NCI-H1694 (cell line): ENCODE measurements at places on chromosomes 6 and 20.

GRCh38 chr20:46156065-46156464, 38.0 kb downstream of the CD40 start:
- no peak for DNase-seq

DNA sequence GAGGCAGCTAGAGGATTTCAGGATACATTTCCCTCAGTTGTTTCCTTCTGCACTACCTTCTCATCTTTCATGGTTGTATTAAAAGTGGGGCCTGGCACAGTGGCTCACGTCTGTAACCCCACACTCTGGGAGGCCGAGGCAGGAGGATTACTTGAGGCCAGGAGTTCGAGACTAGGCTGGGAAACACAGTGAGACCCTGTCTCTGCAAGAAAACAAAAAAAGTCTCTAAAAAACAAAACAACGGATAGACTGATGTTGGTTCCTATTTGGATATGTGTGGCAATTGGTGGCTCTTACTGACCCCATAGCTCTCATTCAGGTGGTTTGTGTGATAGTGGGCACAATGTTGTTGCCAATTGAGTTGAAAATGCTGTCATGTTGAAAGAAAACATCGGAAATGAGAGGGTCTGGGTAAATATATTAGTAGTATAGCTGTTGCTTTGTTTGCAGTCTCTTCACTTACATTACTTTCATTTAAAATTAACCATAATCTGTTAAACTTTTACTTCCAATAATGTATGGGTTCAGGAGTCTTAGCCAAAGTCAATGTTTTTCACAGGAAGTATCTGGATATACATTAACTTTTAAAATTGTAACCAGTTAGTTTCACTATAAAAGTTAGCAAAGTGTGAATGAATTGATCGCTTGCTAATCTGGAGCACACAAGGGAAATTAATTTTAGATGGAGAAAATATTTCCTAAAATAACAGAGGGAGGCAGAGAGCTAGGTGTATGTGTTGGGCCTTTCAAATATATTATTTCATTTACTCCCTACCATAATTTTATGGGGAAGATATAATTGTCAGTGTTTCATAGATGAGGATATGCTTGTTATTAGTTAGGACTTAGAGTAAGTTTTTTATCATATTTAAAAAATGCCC, 31.1 kb downstream of the UTRN start:
- no peak for DNase-seq

GRCh38 chr6:159540152-159540551, 152.9 kb downstream of the SOD2 start:
- no peak for DNase-seq

GRCh38 chr6:134105940-134106339, 53.5 kb upstream of the SLC2A12 start:
- DNase-seq = no peak

GRCh38 chr6:102402635-102403329, 1009.3 kb downstream of the GRIK2 start:
- peak; percentile 56 for DNase-seq

- DNase-seq = no peak
Observed at GRCh38 chr20:31817461-31817860, 1.7 kb upstream of the MYLK2 start.

DNA sequence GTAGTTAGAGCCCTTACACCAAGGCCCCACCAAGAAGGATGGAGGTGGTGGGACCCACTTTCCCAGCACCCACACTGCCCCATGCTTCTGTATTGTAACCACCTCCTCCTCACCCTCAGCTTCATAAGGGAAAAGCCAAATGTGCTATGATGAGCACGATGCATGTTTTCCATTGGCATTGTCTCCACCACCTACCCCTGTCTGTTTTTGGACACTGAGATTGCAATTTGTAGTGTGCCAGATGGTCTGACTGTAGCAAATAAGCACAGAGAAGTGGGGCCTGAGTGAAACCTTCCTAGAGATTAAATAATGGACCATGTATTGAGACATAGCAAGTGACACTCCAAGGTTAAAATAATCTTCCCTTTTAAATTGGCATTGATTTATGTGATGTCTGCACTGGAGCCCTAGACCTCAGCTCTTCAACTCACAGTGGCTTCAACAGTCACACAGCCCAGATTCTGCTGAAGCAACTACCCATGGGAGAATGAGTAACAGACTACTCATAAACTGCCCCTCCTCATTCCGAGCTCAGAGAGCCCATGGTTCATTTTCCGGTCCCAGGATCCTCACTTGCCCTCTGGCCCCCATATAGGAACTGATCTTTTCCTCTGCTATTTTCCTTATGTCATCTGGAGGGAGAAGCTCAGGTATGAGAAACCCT, 177.9 kb downstream of the COL9A1 start:
- peak; percentile 55 for DNase-seq

DNA sequence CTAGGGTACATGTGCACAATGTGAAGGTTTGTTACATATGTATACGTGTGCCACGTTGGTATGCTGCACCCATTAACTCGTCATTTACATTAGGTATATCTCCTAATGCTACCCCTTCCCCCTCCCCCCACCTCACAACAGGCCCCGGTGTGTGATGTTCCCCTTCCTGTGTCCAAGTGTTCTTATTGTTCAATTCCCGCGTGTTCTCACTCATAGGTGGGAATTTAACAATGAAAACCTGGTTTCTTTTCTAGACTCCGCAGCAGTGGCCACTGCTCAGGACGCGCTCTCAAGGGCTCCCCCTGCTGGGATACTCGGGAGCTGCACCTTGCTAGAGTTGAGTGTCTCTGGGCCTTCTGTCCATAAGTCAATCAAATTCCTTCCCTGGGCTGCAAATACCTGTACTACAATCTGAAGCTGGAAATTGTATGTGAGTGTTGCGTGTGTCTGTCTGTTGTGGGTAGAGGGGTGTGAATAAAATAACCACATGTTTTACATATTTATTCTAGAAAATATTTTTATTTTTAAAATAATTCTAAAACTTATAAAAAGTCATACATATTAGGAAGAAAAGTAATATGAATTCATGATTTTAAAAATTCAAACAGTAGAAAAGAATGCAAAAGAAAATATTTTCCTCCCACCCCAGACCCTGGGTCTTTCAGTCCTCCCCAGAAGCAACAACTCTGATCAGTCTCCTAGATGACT, 8.2 kb upstream of the CEP250 start:
- DNase-seq = peak; percentile 79

- no peak for DNase-seq
Observed at GRCh38 chr20:33054791-33055190, 1.1 kb downstream of the BPIFB3 start.

DNA sequence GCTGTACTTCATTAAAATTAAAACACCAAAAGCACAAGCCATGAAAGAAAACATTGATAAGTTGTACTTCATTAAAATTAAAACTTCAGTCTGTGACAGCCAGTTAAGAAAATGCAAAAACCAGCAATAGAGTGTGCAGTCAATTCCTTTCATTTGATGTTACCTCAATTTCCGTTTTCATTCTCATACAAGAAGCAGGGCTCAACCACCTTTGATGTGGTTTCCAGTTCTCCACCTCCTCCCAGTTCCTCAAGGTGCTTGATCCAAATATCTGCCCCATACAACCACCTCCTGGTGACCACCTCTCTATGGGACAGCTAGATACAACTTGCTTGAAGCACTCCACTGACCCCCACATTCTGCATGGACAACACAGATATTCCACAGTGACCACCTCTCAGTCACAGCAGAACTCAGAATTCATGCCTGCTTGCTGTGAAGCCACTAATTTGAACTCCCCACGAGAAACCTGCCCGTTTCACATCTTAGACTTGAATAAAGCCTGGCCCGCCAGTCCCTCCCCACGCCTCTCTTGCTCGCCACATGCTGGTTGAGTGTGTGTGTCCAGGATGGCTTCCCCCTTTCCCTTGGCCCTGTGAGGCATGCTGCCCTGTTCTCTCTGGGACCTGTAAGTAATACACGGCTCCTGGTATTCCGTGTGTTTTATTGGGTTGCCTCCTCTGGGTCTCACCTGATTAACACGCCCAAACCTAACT, 66.1 kb downstream of the FAM50B start:
- DNase-seq = no peak

DNA sequence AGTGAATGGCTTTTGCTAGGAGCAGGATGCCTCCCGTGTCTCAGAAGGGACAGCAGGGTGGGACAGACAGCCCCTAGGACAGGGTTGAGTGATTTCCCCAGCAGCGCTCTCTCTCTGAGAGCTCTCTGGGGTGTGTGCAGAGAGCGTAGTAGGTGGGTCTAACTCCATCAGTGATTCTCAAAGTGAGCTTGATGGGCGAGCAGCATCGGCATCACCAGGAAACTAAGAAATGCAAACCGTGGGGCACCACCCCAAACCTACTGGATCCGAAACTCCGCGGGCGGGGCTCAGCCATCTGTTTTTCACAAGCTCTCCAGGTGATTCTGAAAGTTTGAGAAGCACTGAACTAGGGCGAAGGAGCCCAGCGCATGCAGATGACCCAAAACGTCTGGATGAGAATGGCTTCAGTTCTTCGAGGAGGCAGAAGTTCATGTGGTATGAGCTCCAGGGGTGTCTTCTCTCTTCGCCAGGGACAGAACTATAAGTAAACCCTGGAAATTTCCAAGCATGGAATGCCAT, 119.6 kb upstream of the RNF24 start:
- no peak for DNase-seq

DNA sequence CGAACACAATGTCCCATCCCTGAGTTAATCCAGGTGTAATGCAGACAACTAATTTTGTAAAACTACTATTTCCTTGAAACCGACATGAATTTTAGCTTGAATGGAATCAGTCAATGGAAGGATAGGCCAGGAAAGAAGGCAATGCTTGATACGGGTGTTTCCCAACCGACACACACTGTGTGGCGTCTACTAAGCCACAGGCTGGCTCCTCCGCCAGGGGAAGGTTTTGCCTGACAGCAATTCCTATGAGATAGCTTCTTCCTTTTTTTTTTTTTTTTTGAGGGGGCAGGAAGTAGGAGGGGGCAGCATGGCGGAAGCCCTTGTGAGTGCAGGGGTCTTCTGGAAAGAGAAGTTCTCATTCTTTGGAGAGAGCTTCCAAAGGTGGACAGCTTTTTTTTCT, 12.0 kb upstream of the LAMA4 start:
- no peak for DNase-seq

DNA sequence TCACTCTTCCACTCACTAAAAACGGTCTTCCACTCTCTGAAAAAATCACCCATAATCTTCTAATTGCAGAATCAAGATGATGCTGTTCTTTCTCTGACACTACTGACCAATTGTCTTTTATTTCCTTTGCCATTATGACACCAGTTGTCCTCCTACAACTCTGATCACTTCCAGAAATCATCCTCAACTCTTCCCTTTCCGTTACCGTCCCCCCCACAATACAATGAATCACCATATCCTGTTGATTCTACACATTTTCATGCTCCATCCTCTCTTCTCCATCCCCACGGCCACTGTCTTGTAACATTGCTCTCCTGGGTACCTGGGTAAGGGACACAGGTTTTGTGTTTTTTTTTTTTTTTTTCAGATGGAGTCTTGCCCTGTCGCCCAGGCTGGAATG, 2.5 kb upstream of the PPP2R5D start:
- no peak for DNase-seq

DNA sequence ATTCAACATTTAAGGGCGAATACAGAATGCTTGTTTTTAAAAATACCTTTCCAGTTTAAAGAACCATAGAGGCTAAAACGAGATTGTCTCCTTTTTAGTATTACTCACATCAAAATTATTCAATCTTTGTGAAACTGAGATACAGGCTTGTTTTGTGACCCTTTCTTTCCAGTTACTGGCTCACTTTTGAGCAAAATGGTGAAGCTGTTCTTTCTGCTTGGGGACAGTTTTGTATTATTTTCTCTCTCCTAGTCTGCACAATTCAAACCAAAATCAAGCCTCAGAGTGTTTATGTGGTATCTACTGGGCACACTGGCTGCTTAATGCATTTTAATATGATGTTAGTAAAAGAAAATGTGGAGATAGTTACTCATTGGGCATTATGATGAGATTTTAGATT, 36.5 kb downstream of the HIVEP1 start:
- no peak for DNase-seq

DNA sequence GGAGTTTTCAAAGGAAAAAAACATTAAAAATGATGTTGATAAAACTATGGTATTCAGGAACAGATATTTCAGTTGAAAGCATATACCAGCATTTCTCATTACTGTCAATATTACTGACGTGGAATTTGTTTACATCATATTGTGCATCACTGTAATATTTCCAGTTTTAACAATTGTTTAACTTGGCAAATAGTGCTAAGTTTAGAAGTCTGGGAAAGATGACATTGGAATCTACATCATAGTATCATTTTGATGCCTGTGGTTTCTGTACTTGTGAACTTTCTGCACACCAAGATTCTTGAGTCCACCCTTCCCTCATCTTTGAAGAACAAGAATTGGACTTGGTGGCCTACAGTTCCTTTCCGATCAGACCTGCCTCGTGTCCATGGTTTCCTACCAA, 98.1 kb downstream of the RALGAPA2 start:
- DNase-seq = no peak

DNA sequence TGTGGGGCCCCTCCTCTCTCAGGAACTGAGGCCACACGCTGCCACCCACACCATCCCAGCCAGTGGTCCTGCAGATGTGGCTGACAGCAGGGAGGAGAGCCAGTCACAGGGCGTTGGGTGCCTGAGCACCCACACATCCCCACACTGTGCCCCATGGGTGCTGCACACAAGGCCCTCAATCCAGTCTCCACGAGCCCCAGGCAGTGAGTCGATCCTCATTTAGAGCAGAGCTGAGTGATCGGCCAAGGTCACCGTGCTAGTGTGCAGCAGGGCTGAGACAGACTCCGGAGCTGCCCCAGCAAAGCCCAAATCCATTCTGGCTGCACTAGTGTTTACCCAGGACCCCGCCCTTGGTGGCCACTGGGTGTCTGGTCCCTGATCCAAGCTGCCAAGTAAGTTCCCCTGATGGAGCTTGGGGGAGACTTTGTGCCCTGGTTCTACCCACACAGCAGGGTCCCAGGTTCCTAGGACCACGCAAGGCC, 9.0 kb downstream of the C20orf203 start:
- no peak for DNase-seq

GRCh38 chr20:1418350-1418749, 25.5 kb upstream of the FKBP1A start:
- no peak for DNase-seq

DNA sequence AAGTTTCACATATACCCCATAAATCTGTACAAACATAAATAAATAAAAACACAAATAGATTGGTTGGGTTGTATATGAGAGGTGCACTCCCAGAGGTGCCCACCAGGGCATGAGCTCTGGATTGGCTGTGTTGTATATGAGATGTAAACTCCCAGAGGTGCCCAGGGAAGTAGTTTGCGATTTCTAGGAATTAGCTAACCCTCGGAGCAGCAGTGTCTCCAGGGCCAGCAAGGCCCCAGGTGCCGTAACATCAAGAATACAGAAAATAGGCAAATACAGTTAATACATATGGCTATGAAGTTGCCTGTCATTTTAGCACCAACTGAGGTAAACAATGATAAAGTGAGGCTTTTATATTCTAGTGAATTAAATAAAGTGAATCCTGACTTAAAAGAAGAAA, 5.4 kb upstream of the GINM1 start:
- peak; percentile 38 for DNase-seq

GRCh38 chr6:4905826-4906225, 98.0 kb downstream of the RPP40 start:
- DNase-seq = no peak

GRCh38 chr20:34970193-34970840, 14.6 kb downstream of the MYH7B start:
- no peak for DNase-seq

GRCh38 chr20:34500823-34501222, 15.4 kb upstream of the DYNLRB1 start:
- DNase-seq = no peak

- no peak for DNase-seq
Observed at GRCh38 chr6:100553243-100553642, 88.5 kb upstream of the SIM1 start.

GRCh38 chr6:159094444-159095252, 49.9 kb upstream of the TAGAP start:
- peak; percentile 64 for DNase-seq

GRCh38 chr20:36836591-36837269, 39.2 kb upstream of the TLDC2 start:
- peak; percentile 73 for DNase-seq
